ENCODE measurements at places on chromosomes 11 and 22. TPM values are rescaled to one million over a fixed set of nuclear protein-coding genes. Genes with fewer than 3 reads are reported as not detected.

NLRP6 gene
- not detected for total RNA-seq

THRSP gene
- total RNA-seq, result 2.1 TPM

BAIAP2L2 gene
- not detected for total RNA-seq

DEUP1 gene
- not detected for total RNA-seq

FOLR1 gene
- total RNA-seq, result 1.6 TPM

IGLL1 gene
- 1.5 TPM for total RNA-seq

ELF5 gene
- total RNA-seq, result 7.3 TPM

ANKK1 gene
- 0.21 TPM for total RNA-seq
